ENCODE measurements at places on chromosomes 16 and 17.

DNA sequence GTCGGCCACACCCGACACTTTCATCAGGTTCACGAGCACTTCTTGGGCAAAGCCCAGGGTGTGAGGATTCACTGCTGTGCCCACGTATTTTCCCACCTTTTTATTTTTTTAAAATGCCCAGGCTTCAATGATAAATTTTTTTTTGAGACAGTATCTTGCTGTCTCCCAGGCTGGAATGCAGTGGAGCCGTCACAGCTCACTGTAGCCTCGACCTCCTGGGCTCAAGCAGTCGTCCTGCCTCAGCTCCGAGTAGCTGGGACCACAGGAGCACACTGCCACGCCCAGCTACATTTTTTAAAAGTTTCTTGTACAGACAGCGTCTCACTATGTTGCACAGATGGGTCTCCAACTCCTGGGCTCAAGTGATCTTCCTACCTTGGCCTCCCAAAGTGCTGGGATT is 17.8 kb downstream of the UTS2R start:
- no peak for DNase-seq

- peak; percentile 87 for DNase-seq
These were observed 50.4 kb downstream of the OR1D5 start for GRCh38 chr17:3012926-3013581.

DNA sequence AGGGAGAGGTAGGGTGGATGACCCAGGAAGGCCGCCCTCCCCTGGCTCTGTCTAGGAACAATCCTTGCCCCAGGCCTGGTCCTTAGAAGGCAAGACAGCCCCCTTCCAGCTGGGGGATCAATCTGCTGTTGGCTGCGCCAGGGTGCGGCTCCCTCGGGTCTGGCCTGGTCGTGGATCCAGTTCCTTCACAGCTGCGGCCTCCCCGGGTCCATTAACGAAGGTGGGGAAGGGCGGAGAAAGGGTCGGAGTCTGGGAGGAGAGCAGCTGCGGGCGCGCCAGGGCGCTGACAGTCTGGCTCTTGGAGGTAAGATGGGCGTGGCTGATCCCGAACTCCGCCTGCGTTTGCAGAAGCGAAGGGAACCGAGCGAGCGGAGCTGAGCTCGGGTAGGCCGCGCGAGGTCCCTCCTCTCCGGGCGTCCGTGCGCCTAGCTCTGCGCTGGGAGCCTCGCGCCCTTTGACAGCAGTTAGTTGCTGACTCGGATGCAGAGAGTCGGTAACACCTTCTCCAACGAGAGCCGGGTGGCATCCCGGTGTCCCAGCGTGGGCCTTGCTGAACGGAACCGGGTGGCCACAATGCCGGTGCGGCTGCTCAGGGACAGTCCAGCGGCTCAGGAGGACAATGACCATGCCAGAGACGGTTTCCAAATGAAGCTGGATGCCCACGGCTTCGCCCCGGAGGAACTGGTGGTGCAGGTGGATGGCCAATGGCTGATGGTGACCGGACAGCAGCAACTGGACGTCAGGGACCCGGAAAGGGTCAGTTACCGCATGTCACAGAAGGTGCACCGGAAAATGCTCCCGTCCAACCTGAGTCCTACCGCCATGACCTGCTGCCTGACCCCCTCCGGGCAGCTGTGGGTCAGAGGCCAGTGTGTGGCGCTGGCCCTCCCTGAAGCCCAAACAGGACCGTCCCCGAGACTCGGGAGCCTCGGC is at the start of gene HSPB9:
Gene HSPB9 (plus strand): TSS at position 434 of the 933 bp plus-strand sequence. CDS start 47 bp downstream, at position 481.
- DNase-seq, result no peak

- no peak for DNase-seq
These were observed 47.6 kb downstream of the HSD17B2 start for GRCh38 chr16:82082543-82083244.

DNA sequence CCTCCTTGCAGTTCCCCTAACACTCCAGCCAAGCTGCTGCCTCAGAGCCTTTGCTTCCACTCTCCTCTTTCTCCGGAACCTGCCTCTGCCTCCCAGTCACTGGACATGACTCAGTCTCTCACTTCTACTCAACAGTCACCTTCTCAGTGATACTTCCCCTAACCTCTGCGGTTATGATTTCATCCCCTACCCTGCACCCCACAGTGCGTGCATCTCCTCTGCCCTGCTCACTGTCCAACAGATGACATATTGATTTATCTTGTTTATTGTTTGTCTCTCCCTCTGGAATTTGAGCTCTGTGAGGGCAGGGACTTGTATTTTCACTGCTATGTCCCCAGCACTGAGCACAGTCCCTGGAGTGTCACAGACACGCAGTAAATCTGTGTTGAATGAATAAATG is 100.7 kb downstream of the CYLD start:
- no peak for DNase-seq

GRCh38 chr16:55021595-55022475 is 91.2 kb downstream of the IRX5 start:
- DNase-seq, result no peak

- peak; percentile 79 for DNase-seq
These were observed 14.8 kb downstream of the CD7 start for GRCh38 chr17:82302568-82302963.

GRCh38 chr17:18139949-18140348 is 31.4 kb downstream of the MYO15A start:
- no peak for DNase-seq

DNA sequence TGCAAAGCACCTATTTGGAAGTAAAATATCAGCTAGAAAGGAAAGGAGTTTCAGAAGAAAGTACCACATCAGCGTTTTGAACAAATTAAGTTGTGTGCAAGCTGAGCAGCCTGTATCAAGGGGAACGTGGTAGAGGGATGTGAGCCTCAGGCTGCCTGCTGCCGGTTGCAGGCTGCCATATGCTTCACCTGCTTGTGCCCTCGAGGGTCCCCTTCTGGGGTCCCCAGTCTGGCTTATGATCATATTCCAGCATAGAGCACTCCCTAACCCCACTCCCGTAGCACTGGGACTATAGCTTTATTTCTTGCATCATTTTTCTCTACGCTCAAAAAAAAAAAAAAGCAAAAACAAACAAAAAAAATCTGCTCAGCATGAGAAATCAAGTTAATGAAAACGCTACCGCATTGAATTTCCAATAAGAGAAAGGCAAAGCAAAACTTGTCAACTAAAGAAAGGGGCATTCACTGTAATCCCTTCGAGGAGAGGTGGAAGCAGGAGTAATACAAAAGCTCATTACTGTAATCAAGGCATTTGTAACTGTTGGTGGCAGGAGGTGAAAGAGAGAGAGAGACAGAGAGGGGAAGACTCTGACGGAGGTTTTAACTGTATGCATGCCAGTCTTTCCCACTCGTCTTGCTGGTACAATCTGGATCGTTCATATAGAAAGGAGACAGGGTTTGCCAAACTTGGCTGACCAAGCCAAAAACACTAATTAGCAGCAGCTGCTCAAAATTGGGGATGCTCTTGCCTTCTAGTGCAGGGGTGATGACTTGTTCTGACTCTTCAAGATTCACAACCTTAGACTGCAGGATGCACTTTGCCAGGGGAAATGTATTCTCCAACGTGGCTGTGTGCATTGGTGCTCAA is 258.2 kb upstream of the HSBP1 start:
- DNase-seq, result no peak

DNA sequence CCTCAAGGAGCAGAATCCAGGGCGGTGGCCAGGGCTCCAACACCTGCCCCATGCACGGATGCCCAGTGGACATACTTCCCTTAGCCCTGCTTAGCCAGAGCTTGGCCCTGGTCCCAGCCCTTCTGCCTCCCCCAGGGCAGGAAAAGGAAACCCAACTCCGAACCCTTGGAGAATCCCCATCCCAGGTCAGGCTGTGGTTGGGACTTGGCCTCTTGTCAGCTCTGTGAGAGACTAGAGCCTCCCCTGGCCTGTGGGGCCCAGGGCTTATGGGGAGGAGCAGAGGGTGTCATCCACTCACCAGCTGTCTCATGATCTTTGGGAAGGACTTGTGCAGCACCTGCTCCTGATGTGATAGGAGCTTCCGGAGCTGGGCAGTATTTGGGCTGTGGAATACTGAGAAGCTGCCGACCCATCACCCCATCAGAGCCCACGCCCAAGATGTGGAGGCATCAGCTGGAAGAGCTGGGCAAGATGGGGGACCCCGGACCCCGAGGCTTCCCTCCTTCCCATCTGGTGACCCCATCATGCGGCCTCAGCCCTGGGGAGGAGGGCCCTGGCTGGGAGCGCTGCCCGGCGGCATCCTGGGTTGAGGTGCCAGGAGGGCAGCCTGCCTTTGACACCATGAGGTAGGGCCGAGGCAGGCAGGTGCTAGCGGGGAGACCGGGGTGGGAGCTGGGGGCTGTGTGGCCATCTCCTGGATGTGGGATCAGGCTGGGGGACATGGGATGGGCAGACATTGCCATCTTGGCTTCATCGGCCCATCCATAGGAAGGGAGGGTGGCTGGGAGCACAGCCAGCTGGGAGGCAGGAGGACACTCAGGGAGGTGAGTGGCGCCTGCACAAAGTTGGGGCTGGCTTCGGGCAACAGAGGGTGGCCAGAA is 45.1 kb downstream of the TNFRSF13B start:
- DNase-seq, result peak; percentile 68

DNA sequence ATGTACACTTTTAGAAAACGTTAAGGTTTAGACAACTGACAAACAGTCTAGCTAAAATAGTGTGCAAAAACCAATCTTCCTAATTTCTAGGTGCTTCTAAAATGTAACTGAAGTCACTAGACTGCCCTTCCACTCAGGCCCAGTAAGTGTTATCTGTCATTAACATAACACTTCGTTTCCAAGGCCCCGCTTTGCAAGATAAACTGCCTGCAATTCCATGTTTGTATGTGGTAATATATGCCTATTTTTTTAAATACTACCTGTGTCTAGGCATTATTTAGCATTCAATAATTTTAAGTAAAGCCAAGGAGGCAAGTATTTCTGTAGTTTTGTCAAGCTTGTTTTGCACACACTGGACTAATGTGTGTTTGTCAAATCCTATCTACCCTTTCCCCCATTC is 3.2 kb downstream of the USP32 start:
- DNase-seq, result no peak

DNA sequence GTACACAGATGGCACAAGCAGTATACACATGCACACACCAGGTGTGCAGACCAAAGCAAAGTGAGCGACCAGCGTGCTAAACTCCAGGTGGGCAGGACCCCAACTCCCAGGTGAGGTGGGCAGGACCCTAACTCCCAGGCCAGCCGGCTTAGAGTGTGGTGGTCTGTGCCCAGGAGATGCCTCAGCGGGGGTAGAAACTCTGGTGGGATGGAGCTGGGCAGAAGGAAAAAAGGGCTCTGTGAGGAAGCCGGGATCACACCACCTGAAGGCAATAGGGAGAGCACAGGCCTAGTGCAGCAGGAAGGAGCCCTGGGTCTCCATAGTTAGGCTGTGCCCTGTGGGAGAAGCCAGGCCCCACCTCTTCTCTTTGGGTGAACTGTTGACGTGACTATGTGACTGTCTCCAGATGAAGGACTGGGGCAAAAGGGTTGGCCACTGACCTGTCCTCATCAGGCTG is 1.6 kb upstream of the FOXJ1 start:
- peak; percentile 70 for DNase-seq

GRCh38 chr16:30121741-30122571 is 1.1 kb downstream of the MAPK3 start:
- DNase-seq, result peak; percentile 88

- no peak for DNase-seq
These were observed 33.2 kb downstream of the COTL1 start for GRCh38 chr16:84584678-84585077.

GRCh38 chr17:56983366-56983765 is 5.4 kb downstream of the SCPEP1 start:
- DNase-seq, result no peak

DNA sequence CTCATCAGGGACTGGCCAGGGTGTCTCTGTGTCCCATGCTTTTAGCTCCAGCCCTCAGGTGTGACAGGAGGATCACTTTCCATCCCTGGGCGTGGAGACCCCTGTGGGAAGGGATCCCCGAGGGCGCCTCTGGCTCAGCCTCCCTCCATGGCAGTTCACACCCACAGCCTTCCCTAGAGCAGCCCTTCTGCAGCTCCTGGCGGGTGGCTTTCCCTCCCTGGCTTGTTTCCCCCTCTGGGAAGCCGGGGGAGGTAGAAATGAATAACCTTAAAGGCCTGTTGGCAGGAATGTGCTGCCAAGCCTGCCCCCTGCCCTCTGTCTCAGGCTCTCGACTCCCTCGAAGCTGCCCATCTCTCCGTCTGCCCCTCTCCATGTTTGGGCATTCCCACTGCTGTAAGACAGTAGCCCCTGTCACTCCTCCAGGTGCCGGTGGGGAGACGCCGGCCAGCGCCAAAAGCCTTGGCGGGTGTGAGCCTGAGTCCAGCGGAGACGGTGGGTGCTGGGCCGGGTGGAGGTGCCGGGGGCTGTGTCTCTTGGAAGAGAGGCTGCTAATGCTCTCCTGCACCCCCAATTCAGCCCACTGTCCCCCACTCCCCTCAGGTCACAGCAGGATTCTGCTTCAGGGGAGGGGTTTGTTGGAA is 2.1 kb upstream of the ATP2A1 start:
- DNase-seq, result peak; percentile 73

GRCh38 chr16:86821895-86822294 is 243.5 kb downstream of the FOXL1 start:
- DNase-seq, result no peak

- no peak for DNase-seq
These were observed 4.9 kb downstream of the HROB start for GRCh38 chr17:44146375-44147346.

GRCh38 chr16:10385725-10386516 is at the start of gene ATF7IP2:
ATF7IP2 (plus strand) TSS chr16:10386061; CDS start chr16:10430621, 44,560 bp downstream.
- peak; percentile 94 for DNase-seq

GRCh38 chr17:14169901-14170300 is 66.8 kb downstream of the CDRT15 start:
- DNase-seq, result no peak

DNA sequence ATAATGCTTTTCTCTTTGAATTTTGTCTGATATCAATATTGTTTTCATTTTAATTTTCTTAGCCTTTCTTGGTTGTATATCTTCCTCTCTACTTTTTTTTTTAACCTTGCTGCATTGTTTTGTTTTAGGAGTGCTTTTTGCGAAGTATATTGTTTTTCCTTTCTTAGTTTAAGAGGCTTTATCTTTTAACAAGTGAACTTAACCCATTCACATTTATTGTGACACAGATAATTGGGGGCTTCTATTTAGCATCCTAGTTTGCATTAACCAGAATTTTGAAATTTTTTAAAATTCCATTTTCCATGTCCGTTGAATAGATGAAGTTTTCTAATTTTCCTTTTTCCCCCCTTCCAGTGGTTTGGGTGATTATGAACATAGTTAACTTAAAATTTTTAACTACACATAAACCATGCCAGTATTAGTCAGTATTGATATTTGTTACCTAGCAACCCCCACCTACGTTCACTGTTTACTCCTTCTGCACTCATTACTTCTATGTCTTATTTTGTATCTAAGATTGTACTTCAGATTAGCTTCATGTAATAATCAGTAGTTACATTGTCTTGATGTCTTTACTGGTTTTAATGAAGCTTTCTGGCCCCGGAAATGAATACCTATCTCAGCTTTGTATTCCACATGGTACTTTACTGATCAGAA is 44.4 kb downstream of the TNRC6A start:
- no peak for DNase-seq

DNA sequence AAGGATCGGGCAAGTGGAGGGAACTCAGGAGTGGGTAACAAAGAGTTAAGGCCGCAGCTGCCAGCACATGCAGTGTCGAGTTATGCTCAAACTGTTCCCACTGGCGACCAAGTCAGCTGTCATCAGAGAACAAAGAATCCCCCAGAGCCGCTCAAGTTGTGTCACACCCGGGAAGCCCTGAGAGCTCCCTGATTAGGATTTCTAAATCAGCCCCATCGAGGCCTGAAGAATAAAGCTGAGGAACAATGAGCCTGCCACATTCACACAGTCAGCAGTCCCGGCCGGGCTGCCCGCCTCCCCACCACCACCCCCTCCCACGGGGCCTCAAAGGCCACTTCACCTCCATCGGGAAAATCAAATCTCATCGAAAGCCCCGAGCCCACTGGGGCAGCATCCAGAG is 84.5 kb downstream of the SOX9 start:
- no peak for DNase-seq

GRCh38 chr17:79041723-79042420 is 17.9 kb downstream of the C1QTNF1 start:
- DNase-seq, result peak; percentile 18
